ENCODE measurements at places on chromosomes 2 and 18.

DNA sequence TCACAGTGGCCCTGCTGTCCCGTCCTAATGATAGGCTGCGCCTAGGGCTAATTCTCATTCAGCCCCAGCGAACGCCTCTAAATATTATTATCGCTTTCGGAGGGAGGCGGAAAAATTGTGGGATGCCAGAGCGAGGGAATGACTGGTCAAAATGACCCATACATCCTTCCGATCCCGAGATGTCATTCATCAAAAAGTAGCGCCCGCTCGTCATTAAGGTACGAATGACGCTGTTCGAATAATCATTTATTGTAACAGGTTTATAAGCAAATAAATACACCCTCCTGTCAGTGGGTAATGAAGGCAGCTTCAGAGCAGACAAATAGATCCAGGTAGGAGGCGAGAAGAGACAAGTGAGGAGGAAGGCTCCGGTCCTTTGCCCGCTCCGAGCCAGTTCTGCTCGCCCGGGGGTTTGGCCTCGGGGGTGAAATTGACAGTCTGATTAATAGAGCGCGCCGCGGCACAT, at the start of gene EVX2:
TSS of gene EVX2 (minus strand) at position 167 of the 466 bp plus-strand sequence. CDS start 186 bp downstream, outside the sequence.
- DNase-seq: no peak

DNA sequence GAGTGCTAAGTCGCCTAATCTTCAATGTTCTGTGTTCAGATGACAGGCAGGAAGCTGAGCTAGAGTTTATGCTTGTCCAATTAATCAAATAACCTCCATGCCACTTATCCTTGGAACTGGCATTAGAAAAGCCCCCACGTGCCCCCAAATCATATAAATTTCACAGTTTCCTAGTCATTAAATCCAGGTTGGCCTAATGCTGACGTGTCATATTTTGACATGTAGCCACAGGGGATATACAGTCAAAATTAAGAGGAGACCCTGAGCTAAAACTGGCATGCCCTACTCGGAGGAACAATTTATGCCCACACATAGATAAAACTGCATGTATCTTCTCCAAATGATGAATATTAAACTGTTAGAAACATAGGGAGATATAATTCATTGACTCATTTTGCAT, 101.0 kb downstream of the AFF3 start:
- no peak for DNase-seq

- no peak for DNase-seq
These were observed 49.2 kb upstream of the TCF4 start for GRCh38 chr18:55637204-55637603.

DNA sequence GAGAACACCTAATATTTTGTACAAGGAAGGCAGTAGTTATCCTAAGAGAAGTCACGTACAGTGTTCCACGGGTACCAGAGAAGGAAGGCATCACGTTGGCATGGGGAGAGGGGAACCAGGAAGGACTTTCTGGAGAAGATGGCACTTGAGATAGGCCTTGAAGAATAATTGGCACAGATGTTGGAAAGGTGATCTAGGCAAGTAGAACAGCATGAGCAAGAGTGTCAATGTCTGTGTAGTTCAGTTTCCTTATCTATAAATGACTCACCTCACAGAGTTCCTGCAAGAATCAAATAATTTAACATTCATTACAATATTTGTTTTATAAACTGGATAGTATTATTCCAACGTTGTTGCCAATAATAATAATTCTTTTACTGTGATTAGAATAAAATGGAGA, 48.3 kb upstream of the BZW1 start:
- no peak for DNase-seq

DNA sequence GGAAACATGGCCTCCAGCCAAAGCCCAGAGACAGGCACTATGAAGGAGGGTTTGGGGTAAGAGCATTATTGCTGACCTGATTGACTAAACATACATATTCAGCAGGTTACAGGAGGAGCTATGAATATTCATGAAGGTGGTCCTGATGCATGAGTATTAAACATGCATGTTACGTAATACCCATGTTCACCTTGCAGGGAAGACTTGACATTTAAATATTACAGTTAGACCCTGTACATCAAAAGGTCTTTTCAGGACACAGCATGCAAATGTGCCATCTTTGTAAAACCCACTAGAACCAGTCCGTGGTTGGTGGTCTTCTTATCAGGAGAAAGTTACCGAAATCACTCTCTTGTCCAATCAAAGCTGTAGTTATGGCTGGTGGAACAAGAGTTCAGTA, 59.9 kb downstream of the XRCC5 start:
- DNase-seq: no peak

- no peak for DNase-seq
These were observed 133.2 kb downstream of the ARHGAP15 start for GRCh38 chr2:143262389-143262788.

GRCh38 chr2:99338029-99338585, 918 bp downstream of the EIF5B start:
- peak; percentile 59 for DNase-seq

DNA sequence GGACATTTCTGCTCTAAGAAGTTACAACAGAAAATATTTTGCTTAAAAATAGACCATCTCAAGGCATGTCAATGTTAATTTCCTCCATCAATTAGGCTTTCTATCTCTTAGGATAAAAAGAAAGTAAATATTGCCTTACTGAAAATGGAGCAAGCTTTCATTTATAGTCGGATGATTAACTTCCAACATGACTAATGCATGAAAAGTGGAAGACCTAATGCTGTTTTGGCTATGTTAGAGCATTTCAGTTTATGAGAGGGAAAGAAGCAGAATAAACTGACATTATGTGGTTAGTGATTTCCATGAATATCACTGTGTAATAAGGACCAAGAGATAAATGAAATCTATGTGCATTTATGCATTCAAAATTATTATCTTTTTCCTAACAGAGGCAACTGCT, 475.2 kb upstream of the UBE2E3 start:
- DNase-seq: no peak

DNA sequence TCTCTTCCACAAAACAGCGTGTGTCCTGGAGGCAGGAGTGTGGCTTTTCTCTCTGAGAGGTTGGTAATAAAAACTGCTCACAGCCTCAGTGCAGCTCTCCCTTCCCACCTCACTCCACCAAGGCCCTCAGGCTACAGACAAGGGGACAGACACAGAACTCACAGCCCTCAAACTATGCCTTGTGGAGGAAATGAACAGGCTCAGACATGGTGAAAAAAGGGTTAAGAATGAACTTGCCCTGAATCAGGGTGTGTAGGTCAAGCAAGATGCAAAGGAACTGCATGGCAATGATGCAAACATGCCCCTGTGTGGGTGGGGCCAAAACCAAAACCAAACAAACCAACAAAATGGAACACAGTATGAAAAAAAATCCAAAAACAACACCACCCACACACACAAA, 125.8 kb downstream of the GALNT14 start:
- no peak for DNase-seq

GRCh38 chr2:189501487-189501886, 60.2 kb downstream of the WDR75 start:
- no peak for DNase-seq

GRCh38 chr2:156429211-156429610, 7.0 kb upstream of the GPD2 start:
- DNase-seq: no peak

DNA sequence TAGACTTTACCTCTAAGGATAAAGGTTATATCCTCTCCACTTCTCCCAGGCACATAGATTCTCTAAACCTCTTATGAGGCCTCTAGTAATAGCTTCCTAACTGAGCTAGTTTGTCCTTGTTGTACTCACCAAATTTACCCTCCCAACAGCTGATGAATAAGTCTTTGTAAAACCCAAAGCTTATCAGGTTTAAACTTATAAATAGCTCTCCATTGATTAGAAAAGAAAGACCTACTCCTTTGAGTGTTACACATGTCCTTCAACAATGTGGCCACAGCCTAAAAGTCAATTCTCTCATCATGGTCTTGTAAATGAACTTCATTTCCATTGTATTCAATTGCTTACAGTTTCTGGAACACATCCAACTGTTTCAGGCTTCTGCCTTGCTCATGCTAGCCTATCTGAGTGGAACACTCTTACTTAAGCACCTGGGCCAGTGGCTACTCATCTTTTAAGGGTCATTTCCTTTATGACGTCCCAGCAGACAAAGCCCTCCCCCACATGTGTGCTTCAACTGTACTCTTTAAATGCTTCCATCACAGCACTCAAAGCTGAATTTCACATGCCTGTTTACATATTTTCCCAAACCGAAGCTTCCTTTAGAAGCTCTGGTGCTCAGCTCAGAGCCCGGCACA, 131.6 kb downstream of the CDH2 start:
- no peak for DNase-seq

DNA sequence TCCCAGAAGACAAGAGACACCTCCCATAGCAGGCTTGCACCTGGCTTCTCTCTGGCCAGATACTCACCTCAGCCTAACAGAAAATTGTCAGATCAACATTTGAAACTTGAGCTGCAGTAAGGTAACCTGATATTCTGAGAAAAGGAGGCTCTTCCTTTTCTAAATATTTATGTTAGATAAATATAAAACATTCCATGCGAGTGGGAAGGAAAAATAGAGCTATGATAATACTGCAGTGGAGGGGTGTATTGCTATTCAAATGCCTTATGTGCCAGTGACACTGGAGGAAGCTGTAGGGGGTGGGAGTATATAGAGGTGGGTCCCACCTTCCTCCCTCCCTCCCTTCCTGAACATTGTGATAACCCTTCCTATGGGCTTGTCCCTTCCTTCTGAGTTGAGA, 515.5 kb upstream of the CHAC2 start:
- DNase-seq: no peak

DNA sequence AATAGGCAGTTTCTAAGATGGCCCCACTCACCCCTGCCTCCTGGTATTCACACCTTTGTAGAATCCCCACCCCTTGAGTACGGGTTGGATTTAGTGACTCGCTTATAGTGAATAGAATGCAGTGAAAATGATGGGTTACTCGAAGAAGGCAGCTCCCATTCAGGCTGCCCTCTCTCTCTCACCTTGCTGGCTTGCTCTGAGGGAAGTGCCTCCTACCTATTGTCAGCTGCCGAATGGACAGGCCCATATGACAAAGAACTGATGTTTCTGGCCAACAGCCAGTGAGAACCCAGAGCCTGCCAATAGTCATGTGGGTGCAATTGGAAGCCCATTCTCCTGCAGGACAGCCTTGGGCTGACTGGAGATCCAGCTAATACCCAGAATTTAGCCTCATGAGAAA, 22.1 kb upstream of the RNF103 start:
- no peak for DNase-seq

DNA sequence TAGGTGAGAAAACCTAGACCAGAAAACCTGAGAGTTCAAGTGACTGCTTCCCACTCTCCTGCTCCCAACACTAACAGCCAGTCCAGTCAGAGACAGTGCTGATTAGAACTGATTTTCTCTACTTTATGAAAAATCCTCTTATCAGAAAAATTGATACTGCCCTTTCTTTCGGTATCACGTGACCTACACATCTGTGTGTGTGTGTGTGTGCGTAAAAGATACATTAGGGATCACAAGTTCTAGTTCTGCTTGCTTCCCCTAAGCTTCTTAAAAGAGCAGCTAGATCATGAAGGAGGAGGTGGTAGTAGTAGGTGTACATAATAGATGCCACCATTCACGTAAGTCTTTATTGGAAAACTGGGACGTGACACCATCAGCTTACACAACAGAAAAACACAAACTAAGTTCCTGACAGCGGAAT, 1.5 kb downstream of the ARL5A start:
- peak; percentile 33 for DNase-seq

DNA sequence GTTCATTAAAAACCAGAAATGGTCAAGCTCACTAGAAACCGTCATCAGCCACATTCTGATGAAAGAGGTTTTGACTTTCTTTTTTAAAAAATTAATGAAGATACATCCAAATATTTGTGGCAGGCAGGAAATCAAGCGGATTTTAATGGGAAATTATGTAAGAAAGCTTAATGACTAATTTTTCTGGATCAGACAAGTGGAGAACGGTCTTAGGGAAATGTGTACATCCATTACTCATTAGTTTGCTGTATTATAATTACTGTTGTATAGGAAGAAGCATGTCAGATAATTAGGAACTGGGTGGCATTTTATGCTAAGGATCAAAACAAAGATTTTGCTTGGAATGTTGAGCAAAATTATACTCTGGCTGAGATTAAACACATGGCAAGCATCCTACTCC, 39.4 kb downstream of the AGAP1 start:
- no peak for DNase-seq

Data from GM12865 (cell line).